ENCODE measurements at places on chromosomes 5 and 9.

DNA sequence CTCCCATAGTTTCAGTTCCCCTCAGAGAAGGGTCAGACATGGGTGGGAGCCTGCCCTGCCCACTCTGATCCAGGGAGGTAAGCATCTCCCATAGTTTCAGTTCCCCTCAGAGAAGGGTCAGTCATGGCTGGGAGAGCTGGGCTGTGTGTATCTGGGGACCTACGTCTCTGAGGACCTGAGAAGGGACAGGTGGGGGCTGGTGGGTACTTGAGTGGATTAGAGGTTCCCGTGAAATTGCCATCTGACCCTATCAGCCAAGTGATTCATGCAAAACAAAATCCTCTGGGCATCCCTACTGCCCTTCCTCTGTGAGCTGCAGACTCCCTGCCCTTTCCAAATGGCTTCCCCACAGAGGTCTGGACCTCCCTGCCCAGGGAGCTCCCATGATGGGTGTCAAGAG lies 3.9 kb downstream of the ENHO start:
- no peak for DNase-seq

DNA sequence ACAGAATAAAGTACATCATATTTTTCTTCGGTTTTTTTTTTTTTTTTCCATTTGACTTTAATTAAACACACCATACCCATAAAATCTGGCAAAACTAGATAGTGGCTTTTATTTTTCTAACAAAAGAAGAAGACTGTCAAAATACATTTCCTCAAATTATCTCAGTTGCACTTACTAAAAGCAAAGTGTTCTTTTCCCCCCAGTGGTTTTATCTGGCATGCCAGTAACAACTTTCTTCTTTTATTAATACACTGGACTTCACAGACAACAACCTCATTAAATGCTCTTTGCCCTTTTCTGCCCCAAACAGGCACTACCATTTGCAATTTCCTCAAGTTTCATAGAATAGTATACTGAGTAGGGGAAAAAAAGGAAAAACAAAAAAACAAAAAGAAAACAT lies 1792.3 kb downstream of the EFNA5 start:
- DNase-seq = no peak

GRCh38 chr9:131525643-131526565 lies 5.2 kb downstream of the UCK1 start:
- no peak for DNase-seq

GRCh38 chr5:142798099-142798770 lies 28.1 kb downstream of the ARHGAP26 start:
- DNase-seq = peak; percentile 71

DNA sequence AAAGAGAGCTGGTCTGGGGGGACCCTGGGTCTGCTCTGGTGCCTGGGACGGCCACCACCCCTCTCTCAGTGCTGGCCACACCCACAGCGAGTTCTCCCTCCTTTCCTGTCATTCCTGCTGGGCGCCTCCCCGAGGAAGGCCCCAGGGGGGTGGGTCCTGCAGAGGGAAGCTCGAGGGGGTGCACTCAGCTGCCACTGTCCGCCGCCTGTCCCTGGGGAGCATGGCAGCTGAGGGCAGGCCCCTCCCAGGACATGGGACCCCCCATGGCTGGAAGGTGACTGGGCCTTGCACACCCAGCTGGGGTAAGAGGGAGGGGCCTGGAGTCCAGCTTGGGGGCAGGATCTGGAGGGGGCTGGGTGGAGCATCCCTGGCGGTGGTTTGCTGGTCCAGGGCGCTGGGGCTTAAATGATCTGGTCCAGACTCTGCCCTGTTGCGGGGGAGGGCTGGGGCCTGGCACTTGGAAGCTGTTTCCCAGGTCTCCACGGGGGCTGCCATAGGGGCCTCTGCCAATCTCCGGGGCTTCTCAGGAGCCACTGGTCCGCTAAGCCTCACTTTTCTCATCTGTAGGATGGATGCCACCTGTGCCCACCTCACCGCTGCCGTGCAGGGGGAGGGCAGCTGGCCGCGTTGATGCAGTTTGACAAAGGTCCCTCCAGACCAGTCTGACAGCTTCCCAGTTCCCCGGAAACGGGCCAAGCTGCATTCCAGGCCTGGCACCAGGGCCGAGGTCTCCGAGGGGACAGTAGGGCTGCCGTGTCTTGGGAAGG lies 6.0 kb upstream of the SLC2A6 start:
- no peak for DNase-seq

DNA sequence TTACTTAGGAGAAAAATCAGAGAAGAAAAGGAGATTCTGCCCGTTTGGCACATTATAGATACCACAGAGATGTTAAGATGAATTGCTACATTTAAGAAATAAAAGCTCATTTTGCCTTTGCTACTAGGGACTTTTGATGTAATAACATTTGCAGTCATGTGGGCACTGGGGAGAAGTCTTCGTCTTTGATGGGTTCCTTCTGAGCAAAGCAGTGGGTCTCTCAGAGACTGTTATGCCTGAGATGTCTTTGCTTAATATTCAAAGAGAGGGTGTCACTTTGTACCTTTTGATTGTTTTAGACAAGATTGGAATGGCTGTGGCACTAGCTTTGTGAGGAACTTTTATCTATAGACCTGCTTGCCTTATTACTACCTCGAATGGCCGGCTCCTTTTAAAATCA lies 25.0 kb downstream of the SLC25A25 start:
- DNase-seq = no peak

- DNase-seq = no peak
These were observed 105.1 kb downstream of the EHMT1 start for GRCh38 chr9:137723783-137724445.

- DNase-seq = no peak
These were observed 172.7 kb upstream of the RFX3 start for GRCh38 chr9:3698531-3698930.

DNA sequence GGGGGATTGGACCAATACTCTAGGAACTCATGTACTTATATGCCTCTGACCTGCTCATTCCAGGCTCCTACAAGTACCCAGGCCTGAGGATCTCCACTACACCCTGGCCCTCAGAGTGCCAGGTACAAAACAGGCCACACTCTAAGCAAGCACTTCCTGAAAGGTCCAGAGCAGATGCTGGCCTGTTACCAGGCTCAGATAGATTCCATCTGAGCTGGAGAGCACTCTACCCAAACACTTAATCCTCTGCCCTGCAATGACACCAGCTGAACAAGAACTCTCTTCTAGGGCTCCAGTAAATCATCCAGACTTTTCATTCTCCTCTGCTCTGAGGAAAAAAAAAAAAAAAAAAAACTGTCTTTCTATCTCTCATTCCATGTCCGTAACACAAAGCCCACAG lies 2.9 kb downstream of the P4HA2 start:
- no peak for DNase-seq

GRCh38 chr9:19551124-19551929 lies 142.5 kb downstream of the ACER2 start:
- DNase-seq = no peak

DNA sequence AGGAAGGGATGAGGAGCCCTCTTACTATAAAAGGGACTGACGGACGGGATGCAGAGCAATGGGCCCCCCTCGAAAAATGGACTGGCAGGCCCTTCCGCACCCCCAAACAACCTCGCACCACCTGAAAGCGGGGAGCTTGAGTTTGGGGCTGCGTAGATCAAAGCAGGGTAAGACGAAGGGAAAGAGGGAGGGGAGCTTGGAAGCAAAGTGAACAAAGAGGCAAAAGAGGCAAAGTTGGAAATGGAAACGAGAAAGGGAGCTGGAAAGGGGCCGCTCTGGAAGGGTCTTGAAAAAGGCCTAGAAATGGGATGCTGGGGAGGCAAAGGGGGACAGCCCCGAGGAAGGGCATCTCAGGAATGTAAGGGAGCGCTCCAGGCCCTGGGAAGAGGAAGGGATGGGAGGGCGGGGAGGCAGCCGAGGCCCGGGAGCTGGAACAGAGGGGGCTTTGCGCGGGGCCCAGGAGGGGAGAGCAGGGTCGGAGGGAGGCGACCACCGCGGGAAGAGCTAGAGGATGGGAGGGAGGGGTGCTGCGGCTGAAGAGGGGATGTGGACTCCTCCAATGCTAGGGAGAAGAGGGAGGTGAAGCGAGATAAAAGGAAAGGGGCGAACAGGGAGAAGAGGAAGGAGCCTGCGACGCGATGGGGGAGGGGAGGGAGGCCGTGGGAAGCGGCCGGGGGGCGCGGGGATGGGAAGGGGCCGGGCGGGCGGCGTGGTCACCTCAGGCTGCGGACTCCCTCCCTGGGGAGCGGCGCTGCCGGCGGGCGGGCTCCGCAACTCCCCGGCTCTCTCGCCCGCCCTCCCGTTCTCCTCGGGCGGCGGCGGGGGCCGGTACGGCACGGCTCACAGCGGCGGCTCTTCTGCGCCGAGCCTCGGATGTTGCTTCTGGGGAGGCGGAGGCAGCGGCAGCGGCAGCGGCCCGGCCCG lies 577 bp downstream of the RNF145 start:
- no peak for DNase-seq

GRCh38 chr5:12316812-12317211 lies 412.6 kb upstream of the CTNND2 start:
- no peak for DNase-seq

DNA sequence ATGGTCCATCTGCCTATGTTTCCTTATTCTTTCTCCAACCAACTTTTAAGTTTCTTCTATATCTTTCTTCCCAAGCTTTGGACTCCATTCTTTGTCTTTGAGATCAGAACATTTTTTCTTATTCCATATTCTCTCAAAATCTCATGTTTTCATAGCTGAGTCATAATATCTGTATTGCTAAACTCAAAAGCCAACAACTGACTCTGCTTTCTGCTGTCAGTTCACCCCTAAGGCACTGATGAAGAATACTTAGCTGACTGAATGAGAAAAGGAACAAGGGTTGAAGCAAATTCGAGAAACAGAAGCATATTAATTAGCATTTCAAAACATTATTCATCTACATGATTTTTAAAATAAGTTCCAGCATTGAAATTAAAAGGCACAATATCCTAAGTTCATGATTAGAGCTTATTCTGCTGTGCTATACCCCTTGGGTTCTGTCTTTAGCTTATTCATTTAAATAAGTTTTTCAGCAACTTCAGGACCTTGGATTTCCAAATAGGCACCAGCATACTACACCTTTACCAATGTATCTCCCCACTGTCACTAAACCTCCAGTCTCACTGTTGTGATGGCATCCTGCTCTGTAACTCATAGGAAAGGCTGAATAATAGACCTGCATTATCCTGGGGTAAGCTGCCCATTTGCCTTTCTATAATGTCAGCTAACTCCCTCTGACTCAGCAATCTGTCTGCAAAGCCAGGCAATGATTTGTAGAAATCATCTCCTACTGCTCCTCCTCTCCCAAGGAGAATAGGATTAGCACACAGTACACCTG lies 49.9 kb upstream of the C5orf46 start:
- no peak for DNase-seq
